CD8-positive, alpha-beta memory T cell (primary cell): ENCODE measurements at places on chromosomes 2 and 18. TPM values are rescaled to one million over a fixed set of nuclear protein-coding genes. Genes with fewer than 3 reads are reported as not detected.

Gene COLEC11
- total RNA-seq, result 0.24 TPM

Gene CENPA
- total RNA-seq, result 18.2 TPM

Gene IL36A
- not detected for total RNA-seq

Gene NEURL3
- 0.22 TPM for total RNA-seq

Gene ADCYAP1
- not detected for total RNA-seq
